ENCODE measurements at places on chromosomes 2 and 18.

- DNase-seq = no peak
Measured at GRCh38 chr2:12778369-12778768, 61.6 kb downstream of the TRIB2 start.

DNA sequence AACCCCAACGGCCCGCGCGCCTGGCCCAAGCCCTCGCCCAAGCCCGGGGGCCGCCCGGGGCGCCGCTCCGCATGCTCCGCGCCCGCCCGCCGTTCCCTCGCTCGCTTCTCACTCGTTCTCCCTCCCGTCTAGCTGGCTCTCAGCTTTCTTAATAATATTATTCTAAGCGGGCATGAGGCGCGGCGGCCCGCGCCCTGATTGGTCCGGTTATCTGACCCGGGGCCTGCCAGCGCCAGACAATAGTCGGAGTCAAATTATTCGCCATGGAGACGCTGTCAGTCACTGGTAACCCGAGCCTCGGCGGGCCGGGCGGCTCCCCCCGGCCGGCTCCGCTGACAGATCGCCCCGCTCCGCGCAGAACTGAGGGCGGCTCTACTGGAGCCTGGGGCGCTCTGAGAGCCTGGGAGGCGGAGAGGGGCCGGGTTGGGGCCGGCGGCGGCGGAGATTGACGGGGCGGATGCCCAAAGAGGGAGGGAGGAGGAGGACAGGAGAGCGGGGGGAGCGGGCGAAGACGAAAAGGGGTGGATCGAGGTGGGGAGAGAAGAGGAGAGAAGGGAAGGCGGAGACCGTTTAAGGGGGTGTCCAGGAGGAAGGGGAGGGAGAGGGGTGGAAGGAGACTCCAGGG is at the start of gene SIX2:
Gene SIX2 (minus strand): TSS at position 150 of the 625 bp plus-strand sequence. CDS start 342 bp downstream, outside the sequence.
- peak; percentile 98 for DNase-seq

GRCh38 chr2:239927424-239927981 is 97.6 kb downstream of the NDUFA10 start:
- peak; percentile 54 for DNase-seq

DNA sequence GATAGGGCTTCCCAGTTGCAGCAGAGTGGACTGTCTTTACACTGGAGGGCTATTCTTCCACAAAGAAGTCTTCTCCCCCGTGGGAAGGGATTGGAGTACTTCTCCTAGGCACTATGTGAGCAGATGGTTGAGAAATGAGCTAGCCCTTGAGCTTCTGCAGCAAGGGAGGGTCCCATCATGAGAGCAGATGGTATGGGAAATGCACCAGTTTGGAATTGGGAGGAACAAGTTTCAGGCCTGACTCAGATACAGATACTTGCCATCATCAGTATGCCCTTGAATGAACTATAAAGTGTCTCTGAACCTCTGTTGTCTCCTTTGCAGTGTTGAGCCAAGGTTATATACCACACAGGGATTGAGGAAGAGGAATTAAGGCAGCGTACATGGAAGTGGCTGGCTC is 757.4 kb downstream of the RNF144A start:
- DNase-seq = no peak

GRCh38 chr2:12928775-12929401 is 212.2 kb downstream of the TRIB2 start:
- no peak for DNase-seq

DNA sequence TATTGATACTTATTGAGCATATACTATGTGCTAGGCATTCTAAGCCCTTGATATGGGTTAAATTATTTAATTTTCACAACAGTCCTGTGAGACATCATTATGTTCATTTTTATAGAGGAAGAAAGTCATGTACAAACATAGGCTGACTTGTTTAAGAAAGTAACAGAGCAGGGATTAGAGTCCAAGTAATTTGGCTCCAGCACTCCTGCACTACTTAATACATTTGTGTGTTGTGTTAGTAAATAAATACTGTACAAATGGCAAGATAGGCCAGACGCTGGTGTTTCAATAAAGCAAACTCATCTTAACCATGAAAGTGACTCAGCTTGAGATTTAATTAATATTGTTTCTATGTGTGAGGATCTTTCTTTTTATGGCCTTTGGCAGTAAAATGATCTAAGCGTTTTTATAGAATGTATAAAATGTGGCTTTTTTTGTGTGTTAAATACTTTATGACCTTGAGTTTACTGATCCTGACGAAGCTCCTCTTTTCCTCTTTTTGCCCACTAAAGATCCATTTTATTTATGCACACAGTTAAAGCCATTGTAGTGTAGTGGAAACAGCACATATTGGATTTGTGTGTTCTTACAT is 21.3 kb downstream of the NBEAL1 start:
- DNase-seq = no peak

DNA sequence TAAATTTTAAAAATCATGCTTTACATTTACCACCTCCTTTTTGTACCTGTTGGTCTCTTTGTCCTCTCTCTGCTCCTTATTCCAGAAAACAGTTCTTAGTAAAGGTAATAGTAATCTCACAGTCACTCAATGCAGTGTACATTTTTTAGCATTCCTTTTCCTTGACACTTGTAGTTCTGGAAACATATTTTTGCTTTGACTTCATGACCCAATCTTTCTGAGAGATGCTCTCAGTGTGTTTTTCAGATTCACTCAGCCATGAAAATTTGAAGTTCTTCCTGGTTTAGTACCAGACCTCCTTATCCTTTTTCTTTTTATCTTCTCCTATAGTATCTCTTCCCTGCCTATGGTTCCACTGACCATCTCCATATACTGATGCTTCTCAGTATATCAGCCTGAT is 747.5 kb upstream of the ZEB2 start:
- DNase-seq = no peak

DNA sequence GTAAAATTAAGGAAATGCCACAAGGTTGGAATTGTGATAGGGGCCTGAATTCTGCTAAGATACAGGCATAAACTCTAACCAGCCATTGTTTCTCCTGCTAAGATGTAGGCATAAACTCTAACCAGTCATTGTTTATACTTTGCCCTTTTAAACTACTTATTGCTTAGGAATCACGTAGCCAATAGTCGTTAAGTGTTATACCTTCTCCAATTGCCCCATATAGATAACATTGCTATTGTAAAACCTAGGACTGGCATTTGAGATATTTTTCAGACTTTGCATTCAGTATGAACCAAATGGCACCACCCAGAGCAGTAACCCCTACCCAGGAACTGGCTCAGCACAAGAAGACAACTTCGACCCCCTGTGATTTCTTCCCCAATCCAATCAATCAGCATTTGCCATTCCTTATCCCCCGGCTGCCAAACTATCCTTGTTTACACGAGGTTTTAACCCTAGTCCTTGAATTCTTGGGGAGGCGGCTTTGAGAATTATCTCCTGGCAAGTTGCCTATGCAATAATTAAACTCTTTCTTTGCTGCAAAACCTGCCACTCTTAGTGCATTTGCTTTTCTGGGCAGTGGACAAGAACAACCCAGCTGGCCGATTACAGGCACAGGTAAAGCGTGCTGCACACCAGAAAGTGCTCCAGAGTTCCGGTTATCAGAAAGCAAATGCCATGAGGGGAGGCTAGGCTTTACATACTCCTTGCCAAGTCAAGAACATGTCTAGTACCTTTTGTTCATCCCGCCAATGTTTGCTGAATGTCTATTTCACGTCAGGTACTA is 167.6 kb downstream of the LAMA1 start:
- no peak for DNase-seq

- no peak for DNase-seq
Measured at GRCh38 chr2:107322416-107322815, 436.4 kb upstream of the ST6GAL2 start.

- no peak for DNase-seq
Measured at GRCh38 chr2:102154946-102155702, 12.6 kb downstream of the IL1R1 start.

DNA sequence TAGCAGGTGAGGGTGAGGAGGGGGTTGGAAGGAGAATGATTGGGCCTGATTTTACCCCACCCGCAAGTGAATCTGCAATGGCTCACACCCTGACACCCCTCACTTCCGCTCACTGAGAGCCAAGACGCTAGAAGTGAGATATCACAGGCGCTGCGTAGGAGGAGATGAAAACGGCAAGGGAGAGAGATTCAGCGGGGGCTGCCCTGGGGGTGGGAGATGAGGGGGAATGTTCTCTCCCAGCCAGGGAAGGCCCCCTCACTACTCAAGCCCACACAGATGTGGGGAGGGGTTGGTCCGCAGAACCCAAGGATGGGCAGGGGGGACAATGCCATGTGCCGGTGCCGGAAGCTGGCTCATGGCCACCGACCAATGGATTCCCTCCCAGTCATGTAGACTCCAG is 32.9 kb downstream of the LOXHD1 start:
- no peak for DNase-seq

DNA sequence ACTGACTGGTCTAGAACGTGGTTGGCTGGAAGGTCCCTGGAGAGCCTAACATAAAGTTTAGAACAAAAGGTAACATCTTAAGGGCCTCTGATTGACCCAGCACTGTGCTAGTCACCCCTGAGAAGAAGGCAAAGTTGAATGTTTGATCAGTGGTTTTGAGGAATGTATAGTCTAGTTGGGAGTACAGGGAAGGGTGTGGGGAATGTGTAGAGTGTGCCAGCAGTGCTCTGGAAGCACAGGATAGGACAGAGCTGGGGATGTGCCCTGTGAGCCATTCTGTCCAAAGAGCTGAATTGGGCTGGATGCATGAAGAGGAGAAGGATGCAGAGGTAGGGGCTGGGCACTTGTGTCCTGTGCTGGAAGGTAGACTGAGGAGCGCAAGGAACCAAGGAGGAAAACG is 41.0 kb upstream of the DOCK10 start:
- DNase-seq = no peak

Measured in stromal cell of bone marrow (primary cell).